ENCODE measurements at places on chromosomes 2 and 18.

DNA sequence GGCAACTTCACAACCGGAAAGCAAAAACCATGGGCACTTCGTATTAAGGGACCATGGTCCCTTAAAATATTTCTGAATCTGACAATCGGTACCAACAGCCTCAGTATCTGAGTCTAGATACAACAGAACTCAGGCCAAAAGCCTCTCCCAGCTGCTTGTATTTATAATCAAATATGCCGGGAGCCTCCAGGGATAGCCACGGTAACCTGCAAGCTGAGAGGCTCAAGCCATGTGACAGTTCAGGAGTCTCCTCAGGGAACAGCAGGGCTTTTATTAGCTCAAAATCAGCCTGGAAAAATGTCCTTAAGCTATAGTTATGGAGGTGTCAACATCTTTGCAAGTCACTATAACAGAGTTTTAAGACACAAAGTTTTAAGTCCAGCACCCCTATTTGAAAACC lies 352.8 kb upstream of the GYPC start:
- no peak for DNase-seq

DNA sequence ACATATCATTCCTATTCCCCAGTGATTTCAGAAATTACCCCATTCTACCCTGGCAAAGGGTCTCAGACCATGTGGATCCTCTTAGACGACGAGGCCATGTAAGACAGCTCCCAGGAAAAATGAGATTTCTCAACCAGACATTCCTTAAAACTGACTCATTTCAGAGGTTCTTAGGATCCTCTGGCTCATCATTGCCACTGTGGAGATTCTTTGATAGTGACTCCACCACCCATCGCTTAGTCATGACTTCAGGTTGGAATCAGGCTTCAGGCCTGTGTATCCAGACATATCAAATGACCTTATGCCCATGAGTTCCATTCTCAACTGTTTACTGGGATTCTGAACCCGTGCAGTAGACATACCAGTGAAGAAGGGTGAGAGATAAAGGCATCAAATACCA lies 245.6 kb upstream of the TCF4 start:
- DNase-seq: no peak

- DNase-seq: no peak
Observed at GRCh38 chr2:197268786-197269584, 41.6 kb downstream of the ANKRD44 start.

DNA sequence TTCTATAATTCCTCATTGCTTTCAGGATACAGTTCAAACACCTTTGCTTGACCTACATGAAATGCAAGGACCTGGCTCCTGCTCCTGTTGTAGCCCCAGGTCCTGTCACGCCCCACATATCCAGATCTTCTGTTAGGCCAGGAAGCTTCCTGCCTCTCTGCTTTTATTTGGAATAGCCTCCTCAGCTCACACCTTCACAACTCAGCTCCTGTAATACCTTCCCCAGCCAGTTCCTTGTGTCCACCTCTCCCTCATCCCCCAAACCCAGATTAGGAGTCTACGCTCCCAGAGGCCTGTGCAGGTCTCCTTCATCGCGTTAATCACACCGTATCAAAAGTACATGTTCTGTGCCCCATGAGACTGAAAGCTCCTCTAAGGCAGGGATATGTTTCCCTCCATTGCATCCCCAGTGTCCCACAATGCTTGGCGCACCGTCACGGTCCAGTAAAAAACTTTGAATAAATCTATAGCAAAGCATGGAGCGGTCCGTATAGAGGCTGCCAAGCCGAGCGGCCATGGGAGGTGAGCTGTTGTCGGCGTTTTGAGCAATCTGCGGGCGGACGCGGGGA lies 371 bp downstream of the MDH1B start:
- no peak for DNase-seq

GRCh38 chr2:59233920-59234319 lies 992.8 kb upstream of the FANCL start:
- DNase-seq: no peak

DNA sequence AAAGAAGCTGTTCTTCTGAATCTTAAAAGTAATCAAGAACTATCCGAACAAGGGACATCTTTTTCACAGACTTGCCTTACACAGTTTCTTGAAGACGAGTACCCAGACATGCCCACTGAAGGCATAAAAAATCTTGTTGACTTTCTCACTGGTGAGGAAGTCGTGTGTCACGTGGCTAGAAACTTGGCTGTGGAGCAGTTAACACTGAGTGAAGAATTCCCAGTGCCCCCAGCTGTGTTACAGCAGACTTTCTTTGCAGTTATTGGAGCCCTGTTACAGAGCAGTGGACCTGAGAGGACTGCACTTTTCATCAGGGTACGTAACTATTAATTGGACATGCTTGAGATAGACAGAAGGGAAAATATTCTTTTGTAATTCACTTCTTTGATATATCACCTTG lies 2.4 kb downstream of the MRPL44 start:
- DNase-seq: no peak

Measured in DMS153 (cell line).